ENCODE measurements at places on chromosomes 7 and 10.

DNA sequence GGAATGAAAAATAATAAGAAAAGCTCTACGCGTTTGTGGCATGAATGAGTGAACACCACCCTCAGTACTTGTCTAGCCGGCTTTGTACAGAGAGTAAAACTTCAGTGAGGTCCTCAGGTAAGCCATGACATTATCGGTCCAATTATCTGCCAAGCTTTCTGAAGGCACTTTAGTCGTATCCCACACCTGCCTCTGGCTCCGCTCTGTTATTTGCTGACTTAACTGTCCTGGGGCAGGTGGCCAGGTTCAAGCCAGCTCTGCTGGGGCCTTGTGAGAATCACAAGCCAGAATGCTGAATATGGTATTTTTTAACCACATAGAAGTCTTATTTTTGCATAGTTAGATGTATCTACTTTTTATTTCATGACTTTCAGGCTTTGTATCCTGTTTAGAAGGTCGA lies 66.0 kb upstream of the FHIP2A start:
- DNase-seq = no peak

DNA sequence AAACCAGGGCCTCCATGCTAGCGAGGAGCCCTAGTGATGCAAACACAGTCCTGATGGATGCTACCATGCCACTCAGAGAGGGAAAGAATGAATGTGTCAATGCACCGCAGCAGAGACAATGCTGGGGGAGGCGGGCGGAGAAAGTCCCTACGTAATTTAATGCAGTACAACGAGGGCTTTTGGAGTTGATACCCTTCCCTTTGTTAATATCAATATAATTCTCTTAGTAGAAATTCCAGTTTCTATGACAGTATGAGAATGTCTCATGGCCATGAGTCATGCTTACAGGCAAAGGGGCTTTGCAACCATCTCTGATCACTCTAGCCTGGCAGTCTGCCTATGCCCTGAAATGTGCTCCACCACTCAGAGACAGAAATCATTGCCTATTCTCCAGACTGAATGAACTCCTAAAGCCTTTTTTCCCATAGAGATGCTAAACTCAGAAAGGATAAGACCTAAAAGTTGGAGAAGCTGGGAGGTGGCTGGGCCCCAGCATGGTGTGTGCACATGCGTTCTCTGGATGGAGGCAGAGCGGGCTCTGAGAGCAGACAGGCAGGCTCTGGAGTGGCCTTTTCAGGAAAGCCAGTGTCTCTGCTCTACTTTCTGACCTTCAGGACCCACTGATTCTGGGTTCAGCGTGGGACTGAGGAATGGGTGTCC lies 20.3 kb upstream of the GIMAP2 start:
- peak; percentile 43 for DNase-seq

DNA sequence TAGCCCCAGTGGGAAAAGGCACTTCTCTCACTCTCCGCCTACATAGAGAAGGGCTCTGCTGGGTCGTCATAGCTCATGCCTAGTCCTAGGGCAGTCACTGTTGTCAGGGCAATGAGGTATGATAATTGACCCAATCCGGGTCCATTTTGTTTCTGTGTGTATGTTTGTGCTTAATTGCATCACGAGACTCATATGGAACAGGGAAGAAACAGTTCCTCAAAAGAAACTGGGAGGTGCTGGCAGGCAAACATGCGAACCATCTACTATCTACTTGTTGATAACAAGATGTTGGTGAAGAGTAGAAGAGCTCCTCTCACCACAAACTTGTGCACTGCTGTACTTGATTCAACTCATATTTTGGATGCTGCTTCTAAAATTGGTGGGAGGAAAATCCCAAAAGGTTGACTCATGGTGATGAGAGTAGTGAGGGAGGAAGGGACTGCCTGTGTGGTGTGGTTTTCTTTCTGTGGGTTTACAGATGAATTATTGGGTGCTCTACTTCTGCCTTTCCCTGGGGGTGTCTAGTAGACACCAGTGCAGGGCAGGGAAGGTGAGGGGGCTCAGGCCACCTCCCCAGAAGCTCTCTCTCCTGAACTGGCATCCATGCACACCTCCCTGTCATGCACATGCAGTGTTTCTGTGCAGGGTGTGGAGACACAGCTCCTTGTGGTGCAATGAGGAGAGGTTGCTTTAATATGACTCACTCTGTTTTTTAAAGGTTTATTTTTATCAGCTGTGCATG lies 29.4 kb downstream of the LSMEM1 start:
- DNase-seq = no peak

DNA sequence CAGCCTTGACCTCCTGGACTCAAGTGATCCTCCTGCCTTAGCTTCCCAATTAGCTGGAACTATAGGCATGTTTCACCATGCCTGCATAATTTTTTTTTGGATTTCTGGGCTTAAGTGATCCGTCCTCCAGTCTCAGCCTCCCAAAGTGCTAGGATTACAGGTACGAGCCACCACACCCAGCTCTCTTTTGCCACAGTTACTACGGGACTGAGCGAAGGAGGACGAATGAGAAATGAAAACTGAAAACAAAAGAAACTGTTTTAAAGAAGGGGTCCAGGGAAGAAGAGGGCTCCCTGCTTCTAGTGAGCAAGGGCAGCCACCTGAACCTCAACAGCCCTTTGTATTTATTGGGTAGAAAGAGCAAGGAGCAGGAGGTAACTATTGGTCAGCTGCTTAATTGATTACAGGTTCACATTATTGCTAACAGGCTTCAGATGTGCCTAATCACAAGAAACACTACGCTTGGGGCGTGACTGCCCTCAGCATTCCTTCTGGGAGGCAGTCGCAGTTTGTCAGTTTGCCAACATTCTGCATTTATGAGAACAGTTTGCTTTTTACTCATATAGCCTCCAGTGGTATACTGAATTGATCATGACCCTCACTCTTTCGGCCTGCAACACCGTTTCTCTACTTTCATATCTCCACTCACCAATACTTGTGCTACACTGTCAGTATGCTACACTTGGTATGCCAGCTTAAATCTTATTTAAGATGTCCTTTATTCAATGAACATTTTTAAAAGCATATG lies 676.8 kb downstream of the DNAJB9 start:
- DNase-seq = no peak

GRCh38 chr10:70669015-70669414 lies 3.3 kb upstream of the ADAMTS14 start:
- DNase-seq = no peak

DNA sequence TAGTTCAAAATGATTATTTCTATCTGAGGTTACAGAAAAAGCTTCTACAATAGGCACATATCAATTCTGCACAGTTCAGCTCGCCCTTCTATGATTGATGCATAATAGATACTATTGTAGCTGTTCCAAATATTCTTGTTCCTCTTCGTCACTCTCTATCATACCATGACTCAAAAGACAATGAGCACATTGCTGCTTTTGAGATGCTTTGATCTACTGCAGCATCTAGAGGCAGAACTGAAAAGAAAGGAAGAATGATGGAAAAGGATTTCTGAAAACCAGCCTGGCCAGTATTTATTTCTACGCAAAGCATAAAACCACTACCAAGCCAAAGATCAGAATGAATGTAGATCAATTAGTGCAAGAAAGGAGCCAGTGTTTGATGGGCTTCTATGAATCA lies 59.3 kb upstream of the PLXDC2 start:
- DNase-seq = no peak

DNA sequence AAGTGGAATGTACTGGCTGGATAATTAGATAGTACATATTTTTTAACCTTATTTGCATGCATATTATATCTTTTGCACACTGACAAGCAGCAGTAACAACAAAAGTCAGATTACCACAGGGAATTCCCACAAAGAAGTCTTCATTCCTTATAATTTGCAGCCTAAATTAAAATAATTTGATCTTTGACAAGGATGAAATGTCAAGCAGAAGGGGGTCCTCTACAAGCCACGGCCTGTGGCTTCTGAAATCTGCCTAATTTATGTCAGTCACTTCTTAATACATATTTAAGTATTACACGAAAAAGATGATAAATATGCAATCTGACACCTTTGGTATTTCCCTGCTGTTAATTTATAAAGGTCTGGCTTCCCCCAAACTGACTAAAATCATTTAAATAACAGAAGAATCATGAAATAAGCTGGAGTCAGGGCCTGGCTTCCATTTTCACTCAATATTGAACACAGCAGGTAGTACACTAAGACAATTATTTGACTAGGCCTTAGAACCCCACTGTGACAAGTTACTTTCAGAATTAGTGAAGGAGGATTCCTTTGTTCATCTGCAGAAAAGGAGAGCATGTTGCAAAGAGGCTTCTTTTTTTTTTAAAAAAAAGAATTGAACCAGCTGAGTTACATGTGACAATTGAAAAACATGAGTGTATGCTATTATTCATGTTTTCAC lies 351.1 kb upstream of the ETV1 start:
- no peak for DNase-seq

DNA sequence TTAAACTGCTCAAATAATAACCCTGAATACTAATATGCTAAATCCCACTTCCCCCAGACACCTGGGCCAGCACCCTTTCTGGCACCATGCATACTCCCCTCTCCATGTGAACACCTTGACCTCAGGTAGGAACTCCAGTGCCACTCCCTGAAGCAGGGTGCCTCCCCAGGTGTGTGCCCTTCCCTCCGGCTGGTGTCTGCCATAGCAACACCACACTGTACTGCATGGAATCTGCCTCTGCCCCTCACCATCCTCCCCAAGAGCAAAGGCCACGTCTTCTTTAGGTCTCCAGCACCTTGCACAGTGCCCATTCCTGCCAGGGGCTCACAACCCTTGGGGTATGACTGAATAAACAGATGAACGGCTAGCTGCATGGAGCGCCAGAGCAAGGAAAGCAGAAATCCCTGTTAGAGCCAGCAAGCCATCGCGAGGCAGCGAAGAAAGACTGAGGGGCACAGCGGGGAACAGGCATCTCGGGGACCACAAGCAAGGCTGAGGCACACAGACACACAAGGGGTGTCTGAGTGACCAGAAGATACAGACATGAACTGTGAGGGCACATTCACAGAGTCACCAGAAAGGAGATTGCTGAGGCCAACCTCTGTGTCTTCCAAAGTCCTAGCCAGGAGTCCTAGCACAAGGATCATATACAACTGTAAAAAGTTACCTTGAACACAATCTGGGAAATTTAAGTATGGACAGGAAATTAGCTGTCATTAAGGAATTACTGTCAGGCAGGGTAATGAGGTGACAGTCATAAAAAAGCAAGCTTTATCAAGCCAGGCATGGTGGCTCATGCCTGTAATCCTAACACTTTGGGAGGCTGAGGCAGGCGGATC lies 25.7 kb downstream of the COBL start:
- DNase-seq = no peak

DNA sequence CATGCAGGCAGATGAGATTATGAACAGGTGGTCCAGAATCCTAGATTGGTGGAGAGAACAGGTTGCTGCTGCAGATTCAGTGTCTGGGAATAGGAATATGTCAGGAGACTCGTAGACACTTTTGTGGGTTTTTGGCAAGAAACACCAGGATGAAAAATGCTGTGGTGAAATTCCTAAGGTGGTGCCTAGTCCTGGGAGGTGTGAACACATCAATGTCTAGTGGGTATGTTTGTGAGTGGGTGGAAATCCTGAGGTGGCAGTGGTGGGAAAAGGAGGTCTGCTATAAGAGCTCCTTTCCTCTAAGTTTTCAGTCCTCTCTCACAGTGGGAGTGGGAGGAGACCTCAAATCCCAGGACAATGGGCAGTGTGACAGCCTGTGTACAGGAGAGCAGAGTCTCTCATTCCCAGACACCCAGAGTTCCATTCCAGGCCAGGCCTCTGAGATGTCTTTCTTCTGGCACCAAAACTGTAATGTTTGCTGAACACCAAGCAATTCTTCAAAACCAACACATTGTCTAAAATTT lies 5.1 kb downstream of the ERV3-1 start:
- no peak for DNase-seq

DNA sequence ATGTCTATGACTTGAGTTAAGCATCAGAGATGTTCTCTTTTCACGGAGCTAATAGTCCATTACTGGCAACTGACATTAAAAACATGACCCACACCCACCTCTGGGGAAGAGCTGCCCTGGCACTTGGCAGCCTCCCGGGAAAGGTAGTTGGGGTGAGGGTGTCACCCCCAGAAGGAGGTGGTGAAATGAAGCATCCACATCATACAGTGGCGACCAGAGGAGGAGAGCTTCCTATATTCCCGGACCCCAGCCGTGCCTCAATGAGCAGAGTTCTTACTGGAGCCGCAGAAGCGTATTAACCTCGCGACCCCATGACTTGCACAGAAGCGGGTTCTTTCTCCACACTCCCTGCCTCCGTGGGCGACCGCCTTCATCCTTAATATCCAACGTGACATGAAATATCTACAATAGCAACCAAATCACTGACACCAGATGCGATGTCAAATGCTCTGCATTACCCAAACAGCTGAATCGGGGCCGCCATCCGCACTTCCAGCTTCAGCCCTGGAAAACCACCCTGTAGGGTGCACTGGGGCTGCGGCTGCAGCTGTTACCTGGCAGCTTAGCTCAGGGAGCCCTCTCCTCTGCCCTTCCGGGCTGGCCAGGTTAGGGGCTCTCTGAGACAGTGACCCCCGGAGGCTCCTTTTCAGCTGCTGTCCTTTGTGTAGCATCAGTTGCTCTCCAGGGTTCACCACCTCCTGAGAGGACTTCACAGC lies 103.1 kb upstream of the PARD3 start:
- DNase-seq = no peak

GRCh38 chr7:983004-983615 lies at the start of gene CYP2W1:
TSS of gene CYP2W1 (plus strand) at chr7:983181. CDS start at chr7:983212, 31 bp downstream.
- no peak for DNase-seq

- DNase-seq = no peak
Measured at GRCh38 chr10:133124357-133125211, 35.4 kb upstream of the KNDC1 start.

DNA sequence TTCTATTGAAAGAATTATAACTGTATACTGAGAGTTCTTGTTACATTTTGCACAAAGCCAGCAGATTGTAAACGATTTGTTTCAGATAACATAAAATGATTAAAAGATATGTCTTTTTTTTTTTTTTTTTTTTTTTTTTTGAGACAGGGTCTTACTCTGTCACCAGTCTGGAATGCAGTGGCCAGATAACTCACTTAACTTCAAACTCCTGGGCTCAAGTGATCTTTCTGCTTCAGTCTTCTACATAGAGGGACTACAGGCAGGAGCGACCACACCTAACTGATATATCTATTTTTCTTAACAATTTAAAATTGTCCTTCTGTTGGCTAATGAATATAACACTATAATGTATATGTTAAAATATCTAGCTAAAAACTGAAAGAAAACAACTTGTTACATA lies 317.3 kb upstream of the CACNA2D1 start:
- no peak for DNase-seq

DNA sequence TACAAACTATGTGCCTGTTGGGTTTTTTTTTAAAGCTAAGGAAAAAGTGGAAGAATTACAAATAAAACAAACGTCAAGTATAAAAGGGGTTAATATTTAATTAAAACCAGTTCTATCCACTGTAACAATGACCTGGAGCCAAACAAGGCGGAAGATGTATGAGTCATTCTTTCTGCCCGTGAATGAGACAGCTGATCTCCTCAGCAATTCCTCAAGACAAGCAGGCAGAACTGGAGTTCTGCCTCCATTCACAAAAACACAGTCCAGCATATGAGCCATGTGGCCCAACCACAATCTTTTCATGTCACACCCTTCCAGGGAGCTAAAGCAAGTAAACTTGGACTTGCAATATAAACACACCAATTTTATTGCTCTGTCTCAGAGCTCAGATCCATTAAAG lies 8.4 kb downstream of the ETV1 start:
- no peak for DNase-seq

GRCh38 chr7:148182264-148182663 lies 408.3 kb upstream of the C7orf33 start:
- DNase-seq = no peak

Measured in activated CD4-positive, alpha-beta T cell treated with anti-CD3 and anti-CD28 coated beads for 24 hours (primary cell).